ENCODE measurements at places on chromosomes 2 and 18.

GRCh38 chr2:205477016-205477705 is 205.1 kb upstream of the NRP2 start:
- no peak for DNase-seq

DNA sequence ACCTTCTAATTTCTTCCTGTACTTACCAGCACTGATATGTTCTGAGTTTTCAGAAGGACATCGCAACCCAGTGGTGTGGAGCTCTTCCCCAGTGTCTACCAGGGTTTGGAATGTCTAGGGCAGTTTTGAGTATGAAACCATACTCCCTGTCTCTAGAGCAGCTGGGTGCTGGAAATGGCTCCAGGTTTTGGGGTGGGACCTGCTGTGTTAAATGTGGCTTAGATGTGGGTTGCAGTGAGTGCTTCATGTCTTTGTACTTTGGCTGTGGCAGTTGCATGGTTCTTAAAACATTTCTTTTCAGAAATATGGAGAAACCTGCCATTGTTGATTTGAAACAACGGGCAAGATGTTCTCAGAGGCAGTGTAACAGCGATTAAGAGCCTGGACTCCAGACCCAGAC is 48.5 kb downstream of the ACSL3 start:
- no peak for DNase-seq

DNA sequence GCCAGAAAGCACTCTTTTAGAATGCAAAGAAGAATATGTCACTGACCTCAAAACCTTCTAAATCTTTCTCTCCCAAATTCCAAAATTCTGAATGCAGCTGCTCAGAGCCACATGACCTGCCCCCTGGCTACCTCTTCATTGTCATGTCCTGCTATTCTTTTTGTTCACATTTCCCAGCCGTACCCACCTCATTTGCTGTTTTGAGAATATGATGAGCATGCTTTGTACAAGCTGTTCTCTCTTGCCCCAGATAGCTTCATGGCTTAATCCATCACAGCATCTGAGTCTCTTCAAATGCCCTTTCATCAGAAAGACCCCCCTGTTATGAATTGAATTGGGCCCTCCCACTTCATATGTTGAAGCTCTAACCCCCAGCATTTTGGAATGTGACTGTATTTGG is 214.3 kb downstream of the KCNS3 start:
- no peak for DNase-seq

DNA sequence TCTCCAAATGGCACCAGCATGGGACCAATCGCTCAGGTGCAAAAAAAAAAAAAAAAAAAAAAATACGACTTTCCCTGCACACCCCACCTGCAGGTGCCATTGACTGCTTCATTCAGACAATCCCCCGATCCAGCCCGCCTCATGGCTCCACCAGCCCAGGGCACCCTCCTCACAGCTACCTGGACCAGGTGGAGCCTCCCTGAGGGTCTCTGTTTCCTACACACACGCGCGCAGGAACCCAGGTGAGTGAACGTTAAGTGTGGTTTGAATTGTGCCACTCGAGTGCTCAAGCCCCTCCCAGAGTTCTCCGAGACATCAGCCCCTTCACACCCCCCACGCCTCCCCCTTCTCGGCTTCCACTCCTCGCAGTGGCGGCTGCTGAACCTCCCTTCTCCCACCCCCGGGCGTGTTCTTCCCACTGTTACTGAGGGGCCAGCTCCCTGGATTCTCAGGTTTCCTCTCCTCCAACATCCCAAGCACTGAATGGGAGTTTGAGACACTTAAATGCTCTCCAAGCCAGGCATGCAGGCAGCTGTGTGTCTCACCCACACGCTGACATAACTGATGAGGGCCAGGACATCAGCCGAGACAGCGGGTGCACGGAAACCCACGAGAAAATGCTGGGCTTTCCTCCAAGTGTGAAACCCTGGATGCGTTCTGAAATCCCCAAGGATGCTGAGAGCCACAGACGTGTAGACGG is 88.8 kb upstream of the SNTG2 start:
- DNase-seq, result no peak

- DNase-seq, result peak; percentile 58
Measured at GRCh38 chr18:46555724-46556123, 101.3 kb downstream of the LOXHD1 start.

- DNase-seq, result no peak
Measured at GRCh38 chr2:68589963-68590362, 53.4 kb upstream of the PROKR1 start.

DNA sequence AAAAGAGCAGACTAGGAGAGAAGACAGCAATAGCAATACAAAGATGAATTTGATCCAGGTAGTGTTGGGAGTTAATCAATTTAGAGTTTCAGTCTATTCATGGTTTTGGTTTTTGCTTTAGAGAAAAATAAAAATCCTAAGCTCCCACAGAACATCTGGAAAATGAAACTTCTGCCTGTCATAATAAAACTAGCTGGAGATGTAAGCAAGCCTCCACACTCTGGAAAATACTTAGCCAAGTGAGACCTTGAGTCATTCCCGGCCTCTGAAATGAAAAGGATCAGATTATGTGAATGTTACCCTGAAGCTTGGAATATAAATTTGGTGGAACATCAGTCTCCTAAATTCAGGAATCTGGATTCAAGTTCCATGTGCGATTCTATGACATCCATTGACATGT is 485.6 kb upstream of the SPRED2 start:
- DNase-seq, result no peak

DNA sequence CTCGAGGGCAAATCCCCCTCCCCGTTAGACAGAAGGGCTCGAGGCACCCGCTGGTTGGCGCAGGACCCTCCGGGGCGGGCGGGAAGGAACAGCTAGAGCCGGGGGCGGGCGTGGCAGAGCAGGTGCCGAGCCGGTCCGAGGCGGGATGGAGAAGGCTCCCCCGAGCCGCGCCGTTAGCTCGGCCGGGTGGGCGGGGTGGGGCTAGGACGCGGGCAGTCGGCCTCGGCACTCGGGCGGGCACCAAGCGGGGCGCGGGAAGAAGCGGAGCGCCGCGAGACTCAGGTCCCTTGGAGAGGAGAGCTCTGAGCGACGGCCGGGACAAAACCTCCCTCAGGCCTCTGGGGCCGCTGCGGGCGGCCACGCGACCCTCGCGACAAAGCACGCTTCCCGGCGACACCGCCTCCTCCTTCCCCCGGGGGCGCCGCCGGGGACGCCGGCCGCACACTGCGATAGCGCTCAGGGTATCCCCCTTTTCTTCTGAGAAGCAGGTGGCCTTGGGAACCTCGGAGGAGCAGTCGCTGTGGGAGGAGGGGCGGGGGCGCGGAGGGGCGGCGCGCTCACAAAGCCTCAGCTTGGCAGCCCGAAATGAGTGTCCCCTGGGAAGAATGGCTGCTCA is 721 bp downstream of the FHOD3 start:
- DNase-seq, result no peak

DNA sequence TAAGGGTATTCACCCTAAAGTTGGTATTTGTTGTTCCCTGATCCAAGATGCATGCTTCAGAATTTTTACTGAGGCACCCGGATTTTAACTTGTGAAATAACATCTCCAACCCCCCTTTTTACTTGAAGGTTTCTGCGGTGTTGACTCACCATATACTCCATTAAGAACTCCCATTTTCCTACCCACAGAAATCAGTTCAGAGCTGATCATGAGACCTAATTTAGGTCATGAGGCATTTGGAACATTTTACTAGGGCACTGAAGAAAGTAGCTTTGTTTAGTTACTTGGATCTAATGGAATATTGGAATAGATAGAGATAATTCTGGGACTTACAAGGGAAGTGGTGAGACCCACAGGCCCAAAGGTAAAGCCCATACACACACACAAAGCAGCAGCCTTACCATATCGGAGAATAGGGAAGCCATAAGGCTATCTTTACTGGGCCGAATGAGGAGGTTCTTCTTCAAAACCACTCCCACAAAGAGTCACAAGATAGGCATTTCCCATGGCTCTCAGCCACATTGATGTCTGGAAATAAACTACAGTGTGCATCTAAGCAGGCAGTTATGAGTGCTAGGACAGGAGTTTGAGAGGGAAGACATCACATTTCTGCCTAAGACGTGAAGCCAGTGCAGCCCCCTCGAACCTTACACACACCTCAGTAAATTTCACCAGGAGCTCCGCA is 681.0 kb upstream of the LRRTM4 start:
- no peak for DNase-seq

- DNase-seq, result no peak
Measured at GRCh38 chr2:165811592-165812370, 17.7 kb upstream of the GALNT3 start.

DNA sequence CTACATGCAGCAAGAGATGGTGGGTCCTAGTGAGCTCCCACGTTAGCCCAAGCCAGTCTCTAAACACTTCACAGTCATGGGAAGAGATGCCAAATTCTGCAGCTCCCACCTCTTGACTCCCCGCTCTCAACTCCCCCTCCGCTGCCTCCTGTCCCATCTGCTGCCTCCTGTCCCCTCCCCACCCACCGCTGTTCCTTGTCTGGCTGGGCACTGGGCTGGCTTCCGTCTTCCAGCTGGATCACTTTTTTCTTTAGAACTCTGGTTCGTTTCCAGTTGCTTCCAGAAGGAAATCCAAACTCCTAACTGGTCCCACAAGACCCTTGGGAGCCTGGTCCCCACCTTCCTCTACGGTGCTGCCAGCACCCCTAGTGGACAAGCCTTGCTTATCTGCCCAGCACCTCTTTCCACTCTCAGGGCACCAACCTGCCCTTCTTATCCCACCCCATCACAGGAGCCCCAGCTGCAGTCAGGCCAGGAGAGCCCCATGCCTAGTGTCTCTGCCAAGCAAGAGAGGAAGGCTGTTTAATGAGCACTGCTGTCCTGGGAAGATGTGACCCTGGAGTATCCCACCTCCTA is 12.1 kb upstream of the TWIST2 start:
- DNase-seq, result no peak

- no peak for DNase-seq
Measured at GRCh38 chr2:185785851-185786473, 47.4 kb downstream of the FSIP2 start.

GRCh38 chr2:45567288-45567963 is 43.6 kb downstream of the SRBD1 start:
- DNase-seq, result no peak

Data from KBM-7 (cell line).